Choroid plexus epithelial cell (primary cell): ENCODE measurements at places on chromosomes 6 and 20.
A peak's percentile ranks its signal among the peaks of the same experiment; 100 is the strongest.

DNA sequence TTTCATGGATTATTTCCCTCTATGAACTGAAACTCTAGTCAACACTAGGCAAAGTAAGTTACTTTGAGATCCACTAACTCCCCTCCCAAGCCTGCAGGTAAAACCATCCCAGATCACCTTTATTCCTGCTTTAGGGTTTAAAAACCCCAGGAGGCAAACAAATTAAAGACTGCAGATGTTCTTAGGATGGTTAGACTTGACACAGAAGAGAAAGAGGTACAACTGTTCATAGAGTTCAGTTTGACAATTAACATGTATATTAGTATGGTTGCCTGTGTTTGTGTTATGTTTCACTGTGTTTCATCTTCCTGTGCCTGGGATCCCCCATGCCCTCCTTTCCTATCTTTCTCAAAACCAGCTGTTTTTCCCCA lies 53.5 kb downstream of the RREB1 start:
- DNase-seq: no peak

- peak; percentile 95 for DNase-seq
Observed at GRCh38 chr6:108622641-108623298, 62.1 kb downstream of the FOXO3 start.

GRCh38 chr20:33282991-33283555 lies at the start of gene BPIFB1:
Gene BPIFB1, plus strand, starts transcription at chr20:33283214. Its CDS starts 2,860 bp downstream, at chr20:33286074.
- DNase-seq: no peak

DNA sequence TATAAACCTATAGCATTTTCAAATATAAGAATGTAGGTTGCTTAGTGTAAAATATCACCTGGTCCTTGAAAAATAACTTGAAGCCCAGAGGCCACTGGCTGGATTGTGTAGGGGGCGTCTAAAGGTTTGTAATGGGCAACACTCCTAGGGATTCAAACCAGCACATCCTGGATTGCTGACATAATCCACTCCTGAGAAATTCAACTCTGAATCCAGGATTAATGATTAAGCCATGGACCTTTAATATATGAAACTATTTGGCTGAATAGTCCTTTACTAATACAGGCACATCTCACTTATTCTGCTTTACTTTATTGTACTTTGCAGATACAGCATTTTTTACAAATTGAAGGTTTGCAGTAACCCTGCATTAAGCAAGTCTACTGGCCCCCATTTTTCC lies 160.8 kb downstream of the UBE3D start:
- DNase-seq: no peak

DNA sequence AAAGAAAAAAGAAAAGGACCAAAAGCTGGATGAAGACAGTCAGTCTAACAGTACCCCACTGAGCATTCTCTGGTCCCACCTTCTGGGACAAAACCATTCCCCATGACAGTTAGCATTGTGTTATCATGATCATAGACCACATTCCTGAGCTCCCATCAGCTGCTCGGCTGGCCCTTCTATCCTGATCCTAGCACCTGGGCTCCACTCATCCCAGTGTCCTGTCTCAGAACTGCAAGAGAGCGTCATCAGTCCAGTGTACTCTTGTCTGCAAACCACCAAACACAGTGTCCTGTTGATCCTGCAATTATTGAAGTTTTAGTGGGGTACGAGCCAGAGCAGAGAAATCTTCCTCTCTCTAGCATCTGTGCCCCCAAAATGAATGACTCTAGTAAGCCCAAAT lies 16.0 kb upstream of the TAAR1 start:
- no peak for DNase-seq

DNA sequence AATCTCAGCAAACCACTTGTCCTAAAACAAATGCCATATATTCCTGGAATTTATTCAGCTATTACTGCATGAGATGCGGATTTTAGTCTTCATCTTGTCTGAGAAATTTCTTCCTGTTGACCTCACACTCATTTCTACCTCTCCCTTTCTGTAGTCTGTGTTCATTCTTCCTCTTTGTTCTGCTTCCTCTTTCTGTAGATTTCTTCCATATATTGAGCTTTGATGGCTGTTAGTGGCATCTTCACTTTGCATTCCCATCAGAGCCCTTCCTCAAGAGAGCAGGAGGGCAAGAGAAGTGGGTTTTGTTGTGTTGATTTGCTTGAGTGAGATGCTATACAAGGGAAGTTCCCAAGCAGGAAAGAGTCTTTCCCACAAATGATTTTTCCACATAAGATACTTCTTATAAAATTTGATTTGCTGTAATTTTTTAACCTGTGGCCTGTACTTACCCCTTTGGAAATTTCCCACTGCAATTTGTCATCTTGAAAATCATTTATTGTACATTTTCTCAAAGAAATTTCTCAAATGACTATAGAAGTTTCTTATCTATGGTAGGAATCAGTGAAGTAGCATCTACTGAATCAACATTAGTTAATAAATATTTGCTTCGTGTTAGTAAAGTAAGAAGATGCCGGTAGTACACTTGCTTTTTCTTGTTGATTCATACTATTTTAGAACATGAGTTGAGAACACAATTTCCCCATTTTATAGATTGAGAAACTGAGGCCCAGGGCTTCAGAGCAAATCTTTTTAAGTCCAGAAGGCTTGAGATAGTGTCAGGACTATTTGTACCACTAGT lies 43.8 kb downstream of the MAP3K4 start:
- no peak for DNase-seq

DNA sequence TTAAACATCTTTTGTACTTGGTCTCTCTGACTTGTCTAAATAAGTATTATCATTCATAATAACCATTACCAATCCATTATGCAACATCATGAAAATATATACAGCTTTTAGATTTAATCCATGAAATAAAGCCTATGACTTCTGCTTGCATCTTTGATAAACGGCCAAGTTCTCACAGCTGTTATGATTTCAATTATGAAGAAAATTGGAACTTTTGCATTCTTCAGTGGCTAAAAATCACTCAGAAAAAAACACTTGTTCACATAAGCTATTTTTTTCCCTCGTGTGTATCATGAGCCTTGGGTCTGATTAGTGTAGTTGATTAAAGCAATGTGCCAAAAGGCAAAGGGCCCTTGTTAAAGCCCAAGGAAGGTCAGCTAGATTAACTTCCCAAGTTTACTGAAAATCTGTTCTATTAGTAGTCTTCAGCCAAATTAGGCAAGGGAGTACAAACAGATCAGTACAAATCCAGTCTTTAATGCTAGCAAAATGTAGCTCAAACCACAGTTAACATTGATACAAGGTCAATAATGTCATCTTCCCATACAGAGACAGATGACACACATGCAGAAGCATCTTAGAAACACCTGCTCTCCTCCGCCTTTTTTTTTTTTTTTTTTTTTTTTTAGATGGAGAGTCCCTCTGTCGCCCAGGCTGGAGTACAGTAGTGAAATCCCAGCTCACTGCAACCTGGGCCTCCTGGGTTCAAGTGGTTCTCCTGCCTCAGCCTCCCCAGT lies 69.9 kb downstream of the SGK1 start:
- no peak for DNase-seq

DNA sequence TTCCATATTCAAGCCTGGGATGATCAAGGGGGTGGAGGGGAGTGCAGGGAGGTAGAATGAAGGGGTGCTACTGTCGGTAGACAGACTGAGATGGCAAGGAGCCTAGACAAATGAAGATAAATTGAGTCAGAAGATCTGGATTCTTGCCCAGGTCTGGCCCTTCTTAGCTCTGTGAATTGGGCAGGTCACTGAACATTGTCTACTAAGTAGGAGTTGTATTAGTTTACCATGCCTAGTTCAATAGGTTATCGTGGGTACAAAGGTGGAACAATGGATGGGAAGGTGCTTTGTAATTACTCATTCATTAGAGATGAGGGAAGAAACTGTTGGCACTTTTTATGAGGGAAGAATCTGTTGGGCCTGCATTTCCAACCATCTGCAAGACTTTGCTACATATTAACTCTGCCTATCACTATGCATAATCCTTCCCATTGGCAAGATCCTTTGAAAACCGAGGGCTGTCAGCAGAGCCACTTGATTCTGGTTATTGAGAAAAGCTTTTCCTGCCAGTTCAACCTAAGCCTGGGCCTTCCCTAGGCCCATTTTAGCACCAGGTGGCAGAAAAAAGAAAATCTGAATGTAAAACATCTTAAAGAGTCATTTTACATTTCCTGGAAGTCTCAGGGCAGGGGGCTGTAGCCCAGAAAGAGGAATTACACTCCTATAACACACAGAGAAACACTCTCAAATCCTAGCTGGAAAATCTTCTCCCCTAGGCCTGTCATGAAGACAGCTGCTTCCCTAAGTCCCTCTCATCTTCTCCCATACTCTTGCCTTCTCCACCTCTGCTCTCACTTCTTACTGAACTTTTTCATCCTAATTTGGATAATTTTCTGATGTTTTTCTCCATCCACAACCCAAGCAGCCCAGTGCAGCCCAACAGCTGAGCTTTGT lies 103.5 kb downstream of the CD24 start:
- no peak for DNase-seq

- peak; percentile 34 for DNase-seq
Observed at GRCh38 chr20:33532753-33533459, 43.0 kb downstream of the CBFA2T2 start.

DNA sequence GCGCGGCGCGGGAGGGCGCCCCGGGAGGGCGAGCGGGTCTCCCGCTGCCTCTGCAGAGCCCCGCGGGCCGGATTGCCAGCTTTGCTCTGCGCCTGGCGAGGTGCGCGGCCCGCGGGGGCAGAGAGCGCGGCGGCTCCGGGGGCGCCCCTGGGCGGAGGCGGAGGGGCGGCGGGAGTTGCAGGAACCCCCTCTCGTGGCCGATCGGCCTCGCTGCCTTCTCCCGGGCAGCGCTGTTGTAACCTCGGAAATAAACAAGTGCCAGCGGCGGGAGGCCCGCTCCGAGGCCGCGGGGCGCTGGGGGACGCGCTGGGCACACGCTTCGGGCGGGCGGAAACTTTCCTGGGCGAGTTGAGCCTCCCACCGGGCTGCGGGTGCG lies 1.2 kb downstream of the CDH4 start:
- peak; percentile 52 for DNase-seq

DNA sequence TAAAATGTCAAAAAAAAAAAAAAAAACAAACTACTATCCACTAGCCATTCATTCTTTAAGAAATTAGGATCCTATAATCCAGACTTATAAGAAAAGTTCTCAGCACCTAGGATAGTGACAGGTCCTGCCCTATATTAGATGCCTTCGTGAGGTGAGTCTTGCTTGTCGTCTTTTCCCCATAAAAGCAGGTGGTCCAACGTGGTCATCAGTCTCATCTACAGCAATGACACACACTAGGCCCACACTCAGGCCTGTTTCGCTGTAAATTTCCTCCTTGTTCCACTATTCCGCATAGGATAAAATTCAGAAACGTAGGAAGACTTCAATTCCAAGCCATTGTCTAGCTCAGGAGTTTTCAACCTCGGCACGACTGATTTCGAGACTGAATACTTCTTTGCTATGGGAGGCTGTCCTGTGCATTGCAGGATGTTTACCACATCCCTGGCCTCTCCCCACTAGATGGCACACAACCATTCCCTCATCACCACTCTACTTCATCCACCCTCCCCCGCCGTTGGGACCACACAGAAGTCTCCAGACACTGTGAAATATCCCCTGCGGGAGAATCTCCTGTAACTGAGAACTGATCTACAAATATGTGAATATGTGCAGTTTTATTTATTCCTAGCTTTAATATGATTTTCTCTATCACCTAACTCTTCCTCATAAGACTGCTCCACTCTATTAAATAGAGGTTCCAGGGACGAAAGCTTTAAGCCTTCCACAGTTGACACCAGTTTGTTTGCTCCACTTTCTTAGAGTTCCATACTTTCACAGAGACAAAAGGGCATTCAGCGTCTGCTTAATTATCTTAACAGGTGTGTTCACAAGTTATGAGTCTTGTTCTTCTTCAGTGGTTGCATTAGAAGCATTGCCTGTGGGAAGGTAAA lies 346.3 kb downstream of the BMP2 start:
- peak; percentile 79 for DNase-seq

DNA sequence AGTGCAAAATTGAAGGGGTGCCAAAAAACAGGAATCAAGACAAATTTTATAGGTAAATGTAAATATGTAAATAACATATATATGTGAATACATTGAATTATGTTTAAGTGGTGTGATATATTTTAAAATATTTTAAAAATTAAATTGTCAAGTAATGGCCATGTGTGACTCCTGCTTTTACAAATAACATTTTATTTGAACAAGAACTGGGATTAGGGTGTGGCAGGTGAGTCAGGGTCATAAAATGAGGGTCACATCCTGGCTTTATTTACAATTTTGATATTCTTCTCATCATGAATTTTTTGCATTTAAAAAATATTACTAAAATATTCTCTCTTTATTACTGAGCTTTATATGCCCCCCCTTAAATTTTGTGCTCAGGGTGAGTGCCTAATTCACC lies 601.1 kb upstream of the MAN1A1 start:
- no peak for DNase-seq

DNA sequence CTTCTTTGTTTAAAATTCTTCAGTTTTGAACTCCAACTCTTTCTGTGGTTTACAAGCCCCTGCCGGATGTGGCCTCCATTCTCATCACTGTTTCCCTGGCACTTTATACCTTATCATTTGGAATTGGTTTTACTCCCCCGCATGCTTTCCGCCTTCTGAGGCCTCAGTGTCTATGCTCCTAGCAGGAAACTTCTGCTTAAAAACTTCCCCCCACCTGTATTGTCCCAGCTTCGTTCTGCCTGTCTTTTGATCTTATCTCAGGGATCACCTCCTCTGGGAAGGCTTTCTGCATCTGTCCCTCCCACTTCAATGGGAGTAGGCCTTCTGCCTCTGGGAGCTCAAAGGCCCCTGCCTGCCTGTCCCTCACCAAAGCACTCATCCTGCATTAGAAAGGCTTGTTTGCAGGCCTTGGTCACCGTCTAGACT lies 3.4 kb upstream of the ANGPT4 start:
- no peak for DNase-seq

DNA sequence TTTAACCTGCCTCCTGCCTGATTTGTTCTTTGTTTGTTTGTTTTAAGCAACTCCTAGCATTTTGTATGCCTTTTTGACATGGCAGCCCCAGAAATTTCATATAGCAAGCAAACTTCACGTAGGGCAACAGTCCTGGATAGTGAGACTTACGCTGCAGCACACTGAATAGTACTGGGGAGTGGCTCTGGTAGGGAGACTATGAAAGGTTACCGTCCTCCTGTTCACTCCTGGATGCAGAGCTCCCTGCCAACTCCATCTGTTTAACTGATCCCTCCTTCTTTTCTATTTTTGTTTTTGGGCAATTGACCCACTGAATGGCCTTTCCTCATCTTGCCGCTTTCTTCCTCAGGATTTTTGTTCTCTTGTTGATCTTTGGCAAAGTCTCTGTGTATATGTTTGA lies 44.5 kb upstream of the BMP6 start:
- no peak for DNase-seq

GRCh38 chr20:33666293-33667244 lies at the start of gene ACTL10:
Gene ACTL10, plus strand, starts transcription at chr20:33666943. Its CDS starts 555 bp downstream, at chr20:33667498.
- DNase-seq: peak; percentile 99

DNA sequence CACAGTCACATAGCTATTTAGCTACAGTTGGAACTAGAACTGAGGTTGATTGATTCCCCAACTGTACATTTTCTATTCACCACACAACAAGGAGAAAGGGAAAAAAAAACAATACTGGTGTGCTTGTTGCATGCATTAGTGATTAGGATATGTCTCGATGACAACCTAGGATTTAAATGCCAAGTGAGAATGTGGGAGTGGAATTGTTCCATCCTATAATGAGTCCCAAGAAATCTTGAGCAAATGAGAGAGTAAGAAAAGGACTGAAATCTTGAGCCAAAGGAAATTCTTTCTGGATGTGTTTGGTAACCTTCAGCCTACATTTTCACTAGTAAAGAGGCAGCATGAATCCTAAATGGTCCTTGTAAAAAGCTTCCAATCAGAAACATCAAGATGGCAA lies 232.7 kb downstream of the HIVEP2 start:
- no peak for DNase-seq
